HS-27A (cell line): ENCODE measurements at places on chromosomes 6 and 20.

DNA sequence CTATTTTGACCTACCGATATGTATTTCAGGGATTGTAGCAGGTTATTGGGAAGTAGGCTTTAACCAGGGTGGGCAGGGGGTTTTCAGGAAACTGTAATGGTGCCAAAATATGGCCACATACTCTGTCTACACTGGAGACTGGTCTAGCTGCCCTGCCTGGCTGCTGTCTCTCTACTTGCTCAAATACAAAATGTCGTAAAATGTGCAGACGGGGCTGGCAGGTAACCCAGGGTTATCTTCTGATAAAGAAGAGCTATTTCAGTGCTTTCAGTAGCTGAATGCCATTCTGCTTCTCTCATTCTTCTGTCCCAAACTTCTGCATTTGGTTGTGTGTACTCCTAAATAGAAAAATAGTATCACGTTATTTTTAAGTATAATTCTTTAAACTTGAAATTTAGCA is 616.2 kb downstream of the EPM2A start:
- DNase-seq = no peak

DNA sequence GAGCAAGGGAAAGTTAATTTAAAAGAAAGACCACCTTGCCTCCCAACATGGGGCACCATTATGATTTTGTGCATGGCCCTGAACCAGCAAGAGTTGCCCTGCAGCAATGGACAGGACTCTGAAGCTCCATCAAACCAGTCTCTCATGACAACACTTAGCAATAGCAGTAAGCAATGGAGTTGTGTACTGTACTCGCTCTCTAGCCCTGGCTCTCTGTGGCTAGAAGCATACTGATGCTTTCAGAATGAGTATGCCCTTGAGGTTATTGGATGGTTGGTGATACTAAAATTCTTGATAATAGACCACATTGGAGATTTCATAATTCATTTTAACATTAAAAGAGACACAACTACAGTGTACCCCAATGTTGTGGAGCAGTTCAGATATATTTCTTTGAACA is 23.2 kb upstream of the LMBRD1 start:
- no peak for DNase-seq

DNA sequence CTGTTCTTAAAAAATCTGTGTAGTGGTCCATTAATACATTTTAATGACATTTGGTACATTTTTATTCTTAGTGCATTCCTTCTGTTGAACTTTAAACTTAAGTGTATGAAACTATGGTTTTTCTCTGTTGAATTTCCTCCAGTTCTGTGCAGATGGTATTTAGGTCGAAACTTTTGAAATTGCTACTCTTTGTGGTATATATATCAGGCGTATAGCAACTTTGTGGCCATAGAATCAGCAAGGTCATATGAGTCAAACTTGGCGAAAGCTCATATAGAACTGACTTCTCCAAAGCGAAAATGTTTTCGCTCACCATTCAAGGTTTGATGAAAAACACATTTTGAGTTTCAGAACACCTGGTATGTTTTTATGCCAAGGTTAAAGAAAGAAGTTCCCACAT is 93.7 kb downstream of the MAP3K4 start:
- no peak for DNase-seq

DNA sequence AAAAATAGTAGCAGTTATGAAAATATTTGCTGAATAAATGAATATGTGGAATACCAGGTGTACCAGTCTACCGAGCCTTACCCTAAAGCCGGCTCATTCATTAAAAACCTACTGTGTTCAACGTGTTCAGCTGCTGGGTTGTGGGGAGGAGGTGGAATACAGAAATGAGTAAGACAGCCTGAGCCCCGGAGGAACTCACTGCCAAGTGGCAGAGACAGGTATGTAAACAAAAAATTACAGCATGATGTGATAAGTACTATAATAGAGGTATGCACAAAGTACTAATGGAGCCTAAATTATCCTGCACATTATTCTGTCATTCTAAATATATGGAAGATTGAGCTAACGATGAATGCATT is 6.8 kb upstream of the ADTRP start:
- no peak for DNase-seq
